ENCODE measurements at places on chromosomes 6 and 20.

- no peak for DNase-seq
- H3K4me3 ChIP-seq, result peak overlapping the region; percentile 34
- peaks cover 3% of the 10 kb centered on the region for H3K27me3 ChIP-seq
Observed at GRCh38 chr6:169726963-169727362, 2.7 kb upstream of the PHF10 start.

GRCh38 chr6:152173957-152174356 is 366.5 kb downstream of the ESR1 start:
- DNase-seq, result no peak
- peaks cover 14% of the 10 kb centered on the region for H3K36me3 ChIP-seq
- peaks cover 3% of the 10 kb centered on the region for H3K27me3 ChIP-seq
- H3K27ac ChIP-seq, result no peak overlapping the region
- H3K4me3 ChIP-seq, result no peak overlapping the region
- peaks cover 7% of the 10 kb centered on the region for H3K4me1 ChIP-seq

GRCh38 chr6:40348591-40348990 is 238.6 kb downstream of the LRFN2 start:
- H3K27ac ChIP-seq, result no peak overlapping the region
- DNase-seq, result no peak
- peaks cover 4% of the 10 kb centered on the region for H3K27me3 ChIP-seq
- H3K4me1 ChIP-seq, result peaks cover 41% of the 10 kb centered on the region
- no peaks in the 10 kb centered on the region for H3K36me3 ChIP-seq

DNA sequence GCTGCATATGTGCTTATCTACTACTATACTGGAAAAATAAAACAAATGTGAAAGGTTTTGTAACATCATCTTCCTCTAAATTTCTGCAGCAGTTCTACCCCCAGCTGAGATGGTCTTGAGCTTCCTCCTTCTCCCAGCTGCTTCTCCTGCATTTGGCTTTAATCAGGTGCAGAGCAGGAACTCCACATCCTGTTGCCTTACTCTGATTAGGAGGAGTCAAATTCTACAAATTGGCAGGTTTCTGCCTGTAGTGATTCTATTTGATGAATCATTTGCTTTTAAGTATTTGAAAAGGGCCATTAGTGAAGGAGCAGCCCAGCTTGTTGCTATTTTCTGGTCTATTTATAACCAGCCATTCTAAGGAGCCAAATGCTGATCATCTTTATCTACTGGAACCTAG is 224.5 kb downstream of the GMDS start:
- no peak overlapping the region for H3K4me3 ChIP-seq
- peaks cover 42% of the 10 kb centered on the region for H3K4me1 ChIP-seq
- no peaks in the 10 kb centered on the region for H3K27me3 ChIP-seq
- no peak overlapping the region for H3K27ac ChIP-seq
- peaks cover 16% of the 10 kb centered on the region for H3K36me3 ChIP-seq
- no peak for DNase-seq

- H3K27ac ChIP-seq, result no peak overlapping the region
- no peaks in the 10 kb centered on the region for H3K4me1 ChIP-seq
- H3K36me3 ChIP-seq, result peaks cover 23% of the 10 kb centered on the region
- H3K4me3 ChIP-seq, result no peak overlapping the region
- H3K27me3 ChIP-seq, result peaks cover 3% of the 10 kb centered on the region
Observed at GRCh38 chr20:34600892-34601653, 42.6 kb downstream of the MAP1LC3A start.

DNA sequence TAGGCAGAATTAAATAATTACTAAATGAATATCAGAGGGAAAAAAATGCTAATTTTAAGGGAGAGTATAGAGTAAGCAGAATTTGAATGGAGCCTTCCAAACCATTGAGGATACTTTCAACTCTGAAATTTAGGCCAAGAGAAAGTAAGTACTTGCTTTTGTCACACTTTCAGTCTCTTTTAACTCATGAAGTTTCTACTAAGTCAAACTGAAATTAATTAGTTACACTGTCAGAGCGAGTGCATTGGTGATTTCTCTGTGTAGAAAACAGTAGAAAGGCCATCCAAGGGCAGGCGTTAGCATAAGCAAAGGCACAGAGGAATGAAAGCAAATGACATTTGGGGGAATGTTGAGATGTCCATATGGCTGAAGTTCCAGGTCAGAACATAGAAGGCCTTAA is 92.9 kb downstream of the PLEKHG1 start:
- H3K4me1 ChIP-seq, result peaks cover 41% of the 10 kb centered on the region
- H3K4me3 ChIP-seq, result no peak overlapping the region
- H3K27ac ChIP-seq, result no peak overlapping the region
- DNase-seq, result no peak

- H3K27me3 ChIP-seq, result no peaks in the 10 kb centered on the region
- peaks cover 22% of the 10 kb centered on the region for H3K36me3 ChIP-seq
- no peak overlapping the region for H3K4me3 ChIP-seq
- DNase-seq, result no peak
- H3K27ac ChIP-seq, result no peak overlapping the region
- H3K4me1 ChIP-seq, result peaks cover 11% of the 10 kb centered on the region
Observed at GRCh38 chr6:35592178-35592577, 79.5 kb upstream of the TULP1 start.

- DNase-seq, result no peak
- no peaks in the 10 kb centered on the region for H3K4me1 ChIP-seq
- no peak overlapping the region for H3K4me3 ChIP-seq
- peaks cover 5% of the 10 kb centered on the region for H3K36me3 ChIP-seq
Observed at GRCh38 chr6:137259349-137259748, 40.2 kb upstream of the IFNGR1 start.

DNA sequence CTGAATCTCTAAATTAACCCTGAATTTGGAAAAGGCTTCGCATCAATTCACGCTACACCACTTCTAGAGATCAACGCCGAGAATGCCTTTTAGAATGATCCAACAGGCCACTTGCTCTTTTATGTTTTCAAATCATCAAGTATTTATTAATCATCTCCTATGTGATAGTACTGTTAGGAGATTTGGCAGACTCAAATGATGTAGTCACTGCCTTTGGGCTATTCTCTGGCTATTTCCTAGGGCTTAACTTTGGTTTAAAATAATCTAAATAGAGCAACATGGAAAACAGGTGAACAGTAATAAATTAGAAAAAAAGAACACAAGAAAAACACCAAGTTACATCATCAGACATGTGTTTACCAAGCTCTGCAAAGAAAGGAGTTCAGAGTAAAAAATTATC is 140.3 kb downstream of the TENT5A start:
- H3K4me3 ChIP-seq, result no peak overlapping the region
- no peaks in the 10 kb centered on the region for H3K36me3 ChIP-seq
- no peak overlapping the region for H3K27ac ChIP-seq

DNA sequence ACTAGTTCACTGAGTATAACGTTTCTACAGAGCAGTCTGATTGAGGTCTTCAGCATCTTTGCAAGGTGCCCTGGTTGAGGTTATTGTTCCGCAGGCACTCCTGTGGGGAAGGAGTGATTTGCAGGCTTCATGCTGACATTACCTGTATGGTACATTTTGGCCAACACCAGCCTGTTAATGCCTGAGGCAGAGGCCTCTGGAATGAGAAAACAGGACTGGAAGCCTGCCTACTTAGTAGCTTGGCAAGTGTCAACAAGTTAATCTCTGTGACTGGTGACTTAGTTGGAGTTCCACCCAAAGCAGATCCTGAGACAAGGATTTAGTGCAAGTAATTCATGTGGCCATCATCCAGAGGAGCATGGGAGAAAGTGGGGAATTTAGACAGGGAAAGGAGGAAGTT is 24.6 kb downstream of the MAS1 start:
- DNase-seq, result no peak
- H3K27me3 ChIP-seq, result peaks cover 9% of the 10 kb centered on the region
- no peaks in the 10 kb centered on the region for H3K4me1 ChIP-seq
- H3K27ac ChIP-seq, result no peak overlapping the region

Data from nephron progenitor cell (in vitro differentiated cells).